Naive thymus-derived CD4-positive, alpha-beta T cell (primary cell): ENCODE measurements at places on chromosomes 3 and 15.
A peak's percentile ranks its signal among the peaks of the same experiment; 100 is the strongest.

- no peaks in the 10 kb centered on the region for H3K36me3 ChIP-seq
- H3K27me3 ChIP-seq: no peaks in the 10 kb centered on the region
- DNase-seq: no peak
- H3K27ac ChIP-seq: no peak overlapping the region
Measured at GRCh38 chr3:12854565-12854964, 13.2 kb upstream of the RPL32 start.

- H3K27ac ChIP-seq: no peak overlapping the region
- no peak for DNase-seq
- no peaks in the 10 kb centered on the region for H3K36me3 ChIP-seq
Measured at GRCh38 chr15:39511000-39511915, 69.6 kb upstream of the THBS1 start.

GRCh38 chr3:181530584-181530983, 181.1 kb upstream of the SOX2 start:
- H3K27ac ChIP-seq: no peak overlapping the region
- H3K27me3 ChIP-seq: no peaks in the 10 kb centered on the region
- H3K4me1 ChIP-seq: no peaks in the 10 kb centered on the region
- H3K4me3 ChIP-seq: no peak overlapping the region
- H3K36me3 ChIP-seq: no peaks in the 10 kb centered on the region
- no peak for DNase-seq

GRCh38 chr3:190031887-190032752, 88.6 kb downstream of the P3H2 start:
- H3K36me3 ChIP-seq: no peaks in the 10 kb centered on the region
- no peak for DNase-seq
- no peaks in the 10 kb centered on the region for H3K27me3 ChIP-seq
- no peak overlapping the region for H3K4me3 ChIP-seq

DNA sequence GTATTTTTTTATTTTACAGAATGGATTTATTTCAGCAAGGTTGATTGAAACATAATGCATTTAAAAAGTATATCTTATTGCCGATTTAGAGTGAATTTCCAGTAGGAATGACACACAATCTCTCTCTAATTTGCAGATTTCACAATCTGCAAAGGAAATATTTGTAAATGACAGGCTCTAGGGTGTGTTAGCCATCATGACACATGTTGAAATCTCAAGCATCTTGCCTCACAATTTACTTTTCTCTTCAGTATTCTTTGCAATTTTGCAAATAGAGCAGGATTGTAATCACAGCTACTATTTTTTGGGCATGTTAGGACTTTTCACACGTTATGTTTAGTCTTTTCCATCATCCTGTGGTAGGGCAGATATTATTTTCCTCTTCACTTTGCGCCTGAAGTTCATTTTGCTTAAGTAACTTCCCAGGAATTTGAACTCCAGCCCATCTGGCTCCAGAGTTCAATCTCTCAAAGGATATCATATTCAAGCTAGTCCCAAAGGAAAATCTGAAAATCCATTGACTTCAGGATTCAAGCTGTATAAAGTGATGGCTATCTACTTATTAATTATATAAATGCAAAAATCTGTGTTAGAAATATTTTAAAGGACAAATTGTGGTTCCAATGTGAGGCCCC, 55.4 kb downstream of the ATP13A4 start:
- no peaks in the 10 kb centered on the region for H3K27me3 ChIP-seq
- H3K4me3 ChIP-seq: no peak overlapping the region
- DNase-seq: no peak
- no peak overlapping the region for H3K27ac ChIP-seq

GRCh38 chr15:74867466-74868038, 5.6 kb downstream of the SCAMP2 start:
- H3K4me3 ChIP-seq: peak overlapping the region; percentile 26
- H3K27me3 ChIP-seq: no peaks in the 10 kb centered on the region
- no peaks in the 10 kb centered on the region for H3K36me3 ChIP-seq
- H3K4me1 ChIP-seq: peaks cover 63% of the 10 kb centered on the region

GRCh38 chr3:89179355-89180001, 72.1 kb downstream of the EPHA3 start:
- H3K27ac ChIP-seq: no peak overlapping the region
- H3K36me3 ChIP-seq: no peaks in the 10 kb centered on the region
- H3K27me3 ChIP-seq: no peaks in the 10 kb centered on the region

DNA sequence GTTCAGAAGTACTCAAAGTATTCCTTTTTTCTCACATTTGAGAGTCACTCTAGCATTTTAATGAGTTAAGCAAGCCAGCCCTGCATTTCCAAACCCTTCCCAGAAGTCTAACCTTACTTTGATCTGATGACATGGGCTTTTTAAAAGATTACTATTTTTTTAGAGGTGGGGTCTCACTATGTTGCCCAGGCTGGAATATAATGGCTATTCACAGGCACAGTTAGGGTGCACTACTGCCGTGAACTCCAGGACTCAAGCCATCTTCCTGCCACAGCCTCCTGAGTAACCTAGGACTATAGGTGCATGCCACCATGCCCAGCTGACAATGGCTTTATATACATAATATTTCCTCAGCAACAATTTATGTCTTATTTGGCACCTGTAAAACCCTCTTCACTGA, 64.1 kb upstream of the GOLGA6B start:
- H3K36me3 ChIP-seq: no peaks in the 10 kb centered on the region
- H3K4me3 ChIP-seq: no peak overlapping the region
- no peaks in the 10 kb centered on the region for H3K27me3 ChIP-seq
- H3K27ac ChIP-seq: no peak overlapping the region
- no peak for DNase-seq
- H3K4me1 ChIP-seq: no peaks in the 10 kb centered on the region
